CD4-positive, alpha-beta T cell treated with Interleukin-6 for 4 hours (primary cell): ENCODE measurements at places on chromosomes 12 and 14.
A peak's percentile ranks its signal among the peaks of the same experiment; 100 is the strongest.

- DNase-seq: no peak
These were observed 1.2 kb downstream of the NOS1 start for GRCh38 chr12:117360222-117360550.

DNA sequence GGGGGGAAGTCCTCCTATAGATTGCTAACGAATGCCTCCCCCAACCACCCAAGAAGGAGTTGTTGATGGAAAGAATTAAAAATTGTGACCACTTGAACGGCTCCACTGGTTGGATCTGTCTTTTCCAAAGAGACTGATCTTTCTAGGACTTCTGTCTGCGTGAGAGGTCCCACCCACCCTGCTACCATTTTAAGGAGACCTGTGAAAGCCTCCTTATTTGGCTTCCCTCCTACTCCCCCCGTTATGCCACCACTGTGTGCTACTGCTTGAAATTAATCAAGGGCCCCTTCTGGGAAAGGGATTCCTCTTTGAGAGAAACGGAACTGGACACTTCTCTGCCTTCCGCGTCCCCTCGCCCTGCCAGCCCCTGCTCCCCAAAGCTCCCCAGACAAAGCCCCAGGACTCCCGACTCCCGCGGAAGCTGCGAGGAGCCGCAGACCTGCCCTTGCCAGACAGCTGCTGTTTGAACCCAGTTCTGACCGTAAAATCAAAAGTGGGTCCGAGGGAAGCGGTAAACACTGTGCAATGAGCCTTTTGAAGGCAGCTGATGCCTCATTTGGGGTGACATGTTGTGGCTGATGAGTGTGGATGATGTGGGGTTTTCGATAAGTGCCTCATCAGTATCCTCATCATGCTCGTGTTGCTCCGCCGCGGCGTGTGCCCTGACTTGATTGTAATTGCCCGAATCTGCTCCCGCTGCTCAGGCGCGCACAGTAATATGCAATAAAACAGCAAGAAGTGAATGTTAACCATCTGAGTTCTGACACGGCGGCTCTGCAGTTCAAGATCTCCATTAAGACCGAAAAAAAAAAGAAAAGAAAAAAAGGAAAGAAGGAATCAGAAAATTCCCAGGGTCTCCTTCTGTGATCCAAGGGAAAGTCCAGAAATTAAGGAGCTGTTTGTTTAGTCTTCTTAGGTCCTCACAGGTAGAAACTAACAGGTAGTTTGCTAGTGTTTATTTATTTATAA lies 48.2 kb downstream of the MBIP start:
- DNase-seq: no peak

GRCh38 chr12:2364631-2365051 lies 311.9 kb downstream of the CACNA1C start:
- DNase-seq: no peak

DNA sequence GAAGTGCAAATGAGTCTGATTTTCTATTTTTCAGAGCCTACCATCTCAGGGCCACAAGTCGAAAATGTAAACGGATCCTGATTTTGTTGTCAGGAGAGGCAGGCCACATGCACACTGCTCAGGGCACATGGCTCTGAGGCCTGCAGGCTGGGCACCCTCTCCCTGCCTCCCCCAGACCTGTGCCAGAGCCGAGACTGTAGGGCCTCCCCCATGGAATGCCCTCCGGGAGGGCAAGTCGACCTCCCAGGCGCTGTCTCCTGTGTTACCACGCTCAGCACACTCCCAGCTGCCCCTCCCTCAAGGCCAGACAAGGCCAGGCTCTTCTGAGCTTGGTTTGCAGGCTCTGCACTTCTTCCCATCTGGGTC lies 121.7 kb downstream of the CRACR2A start:
- DNase-seq: no peak

DNA sequence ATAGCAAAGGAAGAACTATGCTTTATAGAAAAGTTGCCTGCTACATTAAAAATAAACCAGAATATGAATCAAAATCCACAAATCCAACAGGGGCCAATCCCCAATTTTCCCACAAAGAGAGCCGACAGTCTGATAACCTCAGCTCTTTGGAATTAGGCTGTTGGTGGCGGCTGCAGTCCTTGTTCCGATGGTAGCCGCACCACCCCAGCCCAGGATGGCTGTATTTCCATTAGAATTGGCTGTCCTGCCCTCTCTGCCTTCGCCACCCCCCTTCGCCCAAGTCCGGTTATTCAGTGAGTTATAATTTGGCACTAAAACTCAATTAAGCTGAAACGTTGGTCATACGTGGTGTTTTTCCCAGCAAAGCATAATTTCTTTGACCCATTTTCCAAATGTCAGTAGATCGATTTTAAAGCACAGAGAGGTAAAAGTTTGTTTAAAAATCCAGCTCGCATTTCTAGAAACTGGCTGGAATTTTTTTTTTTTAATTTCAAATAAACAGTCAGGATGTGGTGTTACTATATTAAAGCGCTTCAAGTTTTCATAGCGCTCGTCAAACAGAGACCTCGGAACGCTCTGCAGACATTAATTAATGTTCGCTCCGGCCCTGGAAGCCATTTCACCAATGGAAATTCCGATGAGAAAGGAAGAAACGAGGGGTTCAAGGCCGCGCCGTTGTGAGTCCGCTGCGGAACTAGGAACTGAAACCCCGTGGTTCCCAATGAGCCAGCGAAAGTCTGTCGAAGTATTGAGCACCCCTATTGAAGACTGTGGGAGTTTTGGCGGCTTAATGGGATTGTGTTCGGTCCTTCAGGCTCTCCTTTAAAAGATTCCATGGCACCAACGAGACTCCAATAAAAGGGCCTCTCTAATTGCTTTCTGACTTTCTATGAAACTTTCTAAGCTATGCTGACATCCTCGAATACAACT lies 104.8 kb upstream of the DIO3 start:
- DNase-seq: no peak

DNA sequence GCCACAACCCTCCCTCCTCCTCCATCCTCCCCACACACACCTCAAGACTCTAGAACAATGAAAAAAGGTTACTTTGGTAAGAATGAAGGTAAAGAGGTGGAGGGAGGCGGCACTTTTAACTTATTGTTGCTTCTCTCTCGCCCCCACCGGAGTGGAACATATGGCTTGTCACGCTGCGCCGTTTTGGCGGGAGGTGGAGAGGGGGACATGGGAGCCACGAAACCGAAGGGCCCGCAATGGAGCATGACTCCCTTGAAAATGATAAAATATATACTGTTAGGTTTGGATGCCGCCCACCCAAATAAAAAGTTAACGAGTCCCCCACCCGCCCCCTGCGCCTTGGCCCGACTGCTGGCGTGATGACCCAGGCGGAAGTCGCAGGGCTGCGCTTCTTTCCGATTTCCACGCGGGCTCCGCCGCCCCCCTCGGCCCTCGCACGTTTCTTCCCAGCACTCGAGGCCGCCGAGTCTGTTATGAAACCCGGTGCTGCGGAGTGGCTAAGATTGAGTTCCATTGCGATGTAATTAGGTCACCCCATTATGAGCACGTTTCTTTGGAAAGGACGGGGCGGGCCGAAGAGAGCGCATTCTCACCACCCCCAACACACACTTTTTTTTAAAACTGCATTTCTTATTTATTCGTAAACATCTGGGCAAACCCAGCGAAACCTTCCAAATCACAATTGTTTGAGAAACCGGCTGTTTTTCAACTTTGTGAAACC lies 1.4 kb upstream of the ZFP36L1 start:
- peak; percentile 87 for DNase-seq

GRCh38 chr14:82060219-82060618 lies 526.6 kb upstream of the SEL1L start:
- no peak for DNase-seq

- no peak for DNase-seq
These were observed 36.7 kb downstream of the RBM19 start for GRCh38 chr12:113929312-113929989.

DNA sequence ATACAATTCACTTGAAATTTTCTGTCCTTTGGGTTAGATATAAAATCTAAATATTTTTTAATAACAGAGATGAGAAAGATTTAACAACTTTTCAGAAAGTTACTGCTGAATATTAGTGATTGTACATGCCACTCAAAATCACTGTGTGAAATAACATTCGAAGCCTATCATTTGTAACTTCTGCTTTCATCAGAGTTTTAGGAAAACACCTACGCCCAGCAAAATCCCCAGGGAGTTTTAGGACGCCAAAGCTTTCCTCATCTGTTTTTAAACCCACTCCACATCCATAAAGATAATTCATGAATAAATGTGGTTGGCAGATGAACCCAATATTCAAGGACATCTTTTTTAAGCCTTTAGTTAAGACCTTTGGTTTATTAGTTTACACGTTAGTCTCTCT lies 23.9 kb downstream of the TC2N start:
- DNase-seq: no peak

DNA sequence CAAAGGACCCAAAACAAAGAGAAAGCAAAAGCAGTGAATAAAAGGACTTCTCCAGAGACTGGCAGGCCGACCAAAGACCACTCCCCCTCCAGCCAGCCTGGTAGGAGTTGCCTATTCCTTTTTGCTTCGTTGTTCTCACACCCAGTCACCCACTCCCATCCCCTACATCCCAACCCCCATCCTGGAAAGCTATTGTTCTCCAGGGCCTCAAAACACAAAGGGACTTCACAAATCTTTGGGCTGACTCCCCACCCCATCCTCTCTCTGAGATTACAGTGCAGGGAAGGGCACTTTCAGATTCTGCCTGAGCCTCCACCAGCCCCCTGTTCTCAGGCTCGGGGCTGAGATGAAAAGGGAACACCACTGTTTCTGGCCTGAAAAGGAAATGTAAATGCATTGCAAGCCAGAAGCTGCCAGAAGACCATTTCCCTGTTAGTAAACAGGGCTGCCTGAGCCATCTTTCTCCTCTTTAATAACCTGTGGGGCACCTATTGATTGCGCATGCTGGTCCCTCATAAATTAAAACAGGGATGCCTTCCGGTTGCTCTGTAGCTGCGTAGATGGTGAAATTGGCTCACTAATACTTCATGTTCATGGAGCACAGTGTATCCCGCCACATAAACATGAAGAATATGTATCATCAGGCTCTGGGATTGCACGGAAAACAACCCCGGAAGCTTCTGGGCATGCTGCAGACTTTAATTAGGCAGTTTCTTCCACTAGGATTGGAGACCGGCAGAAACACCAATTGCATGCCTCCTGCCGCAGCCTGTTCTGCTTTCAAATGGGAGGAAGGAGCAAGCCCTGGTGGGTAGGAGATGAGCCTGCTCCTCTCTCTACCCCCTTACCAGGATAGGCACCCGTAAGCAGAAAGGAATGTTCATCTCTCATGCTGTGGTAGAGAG lies 130.3 kb upstream of the FUT8 start:
- peak; percentile 45 for DNase-seq

DNA sequence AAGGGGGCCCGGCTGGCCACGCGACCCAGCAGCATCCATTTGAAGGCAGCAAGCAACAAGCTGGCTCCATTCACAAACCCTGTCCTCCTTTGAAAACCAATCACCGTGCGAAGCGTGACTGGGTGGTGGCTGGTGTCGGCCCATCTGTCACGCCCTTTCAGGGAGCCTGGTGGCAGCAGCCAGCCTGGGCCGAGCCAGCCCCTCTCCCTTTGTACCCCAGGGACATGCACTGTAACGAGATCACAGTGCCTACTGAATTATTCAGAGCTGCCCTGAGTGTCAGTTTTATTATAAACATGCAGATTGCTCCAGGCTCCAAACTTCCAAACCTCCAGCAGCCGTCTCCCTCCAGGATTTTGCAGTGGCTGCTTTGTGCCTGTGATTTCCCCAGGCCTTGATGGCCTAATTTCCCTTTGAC lies 22.3 kb upstream of the CTDSP2 start:
- DNase-seq: no peak

DNA sequence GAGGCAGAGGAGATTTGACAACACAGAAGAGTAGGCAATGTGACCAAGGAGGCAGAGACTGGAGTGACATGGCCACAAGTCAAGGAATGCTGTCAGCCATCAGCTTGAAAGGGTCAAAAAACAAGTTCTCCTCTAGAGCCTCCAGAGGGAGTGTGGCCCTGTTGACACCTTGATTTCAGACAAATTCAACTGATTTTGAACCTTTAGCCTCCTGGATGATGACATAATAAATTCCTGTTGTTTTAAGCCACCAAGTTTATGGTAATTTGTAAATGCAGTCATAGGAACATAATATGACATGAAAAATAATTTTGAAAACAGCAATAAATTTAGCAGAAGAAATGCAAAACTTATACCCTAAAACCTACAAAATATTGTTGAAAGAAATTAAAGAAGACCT lies 8.5 kb upstream of the NGDN start:
- no peak for DNase-seq

GRCh38 chr14:21653331-21653885 lies at the start of gene OR4E2:
Gene OR4E2, plus strand, starts transcription at chr14:21653835. Its CDS starts 11,248 bp downstream, at chr14:21665083.
- DNase-seq: no peak

DNA sequence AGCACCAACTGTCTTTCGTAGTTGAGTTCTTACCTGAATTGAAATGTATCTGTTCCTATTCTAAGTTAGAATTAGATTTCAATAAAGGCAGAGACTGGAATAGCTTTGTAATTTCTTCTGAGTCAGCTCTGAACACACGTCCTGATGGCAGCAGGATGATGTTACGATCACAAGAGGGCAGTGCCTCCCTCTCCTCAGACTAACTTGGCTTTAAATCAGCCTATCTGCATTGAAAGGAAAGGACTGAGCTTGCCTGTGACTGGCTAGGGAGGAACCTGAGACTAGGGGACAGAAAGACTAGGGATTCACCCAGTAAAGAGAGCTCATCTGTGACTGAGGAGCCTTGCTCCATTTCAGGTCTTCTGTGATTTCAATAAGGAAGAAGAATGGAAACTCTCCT lies 323.7 kb upstream of the OR4E1 start:
- DNase-seq: peak; percentile 52

GRCh38 chr12:128286970-128287369 lies 20.0 kb downstream of the TMEM132C start:
- no peak for DNase-seq

DNA sequence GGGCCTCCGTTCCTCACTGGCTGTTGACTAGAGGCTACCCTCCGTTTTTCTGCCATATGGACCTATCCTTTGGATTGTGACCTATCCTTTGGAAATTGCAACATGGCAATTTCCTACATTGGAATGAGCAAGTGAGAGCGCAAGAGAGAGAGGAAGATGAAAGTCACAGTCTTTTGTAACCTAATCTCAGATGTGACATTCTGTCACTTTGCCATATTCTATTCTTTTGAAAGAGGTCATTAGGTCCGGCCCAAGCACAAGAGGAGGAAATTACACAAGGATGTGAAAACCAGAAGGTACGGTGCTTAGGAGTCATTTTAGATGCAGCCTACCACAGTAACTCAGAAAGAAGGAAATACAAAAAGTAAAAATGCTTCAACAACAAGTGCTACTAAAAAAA lies 47.3 kb upstream of the SRP54 start:
- no peak for DNase-seq

DNA sequence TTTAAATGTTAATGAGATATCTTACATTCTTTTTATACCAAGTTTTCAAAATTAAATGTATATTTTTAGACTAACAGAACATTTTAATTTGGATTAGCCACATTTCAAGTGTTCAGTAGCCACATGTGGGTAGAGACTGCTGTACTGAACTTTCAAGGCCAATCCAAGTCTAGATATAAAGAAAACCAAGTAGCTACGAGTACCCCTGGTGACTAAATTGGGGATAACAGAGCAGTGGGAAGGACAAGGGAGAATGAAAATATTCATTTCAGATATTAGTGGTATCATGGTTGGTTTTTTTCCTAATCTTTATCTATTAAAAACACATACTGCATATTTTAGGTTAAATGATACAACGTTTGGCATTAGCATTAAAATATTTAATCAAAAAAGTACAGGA lies 69.4 kb upstream of the RHOJ start:
- no peak for DNase-seq

GRCh38 chr12:125071456-125071855 lies 6.2 kb downstream of the AACS start:
- no peak for DNase-seq
